ENCODE measurements at places on chromosomes 7 and 10.

- DNase-seq: no peak
- H3K4me1 ChIP-seq: no peaks in the 10 kb centered on the region
- no peak overlapping the region for H3K4me3 ChIP-seq
These were observed 1409.1 kb upstream of the CELF2 start for GRCh38 chr10:9608602-9609001.

GRCh38 chr7:126608339-126608776 is 644.4 kb downstream of the GRM8 start:
- no peak overlapping the region for H3K27ac ChIP-seq
- H3K36me3 ChIP-seq: no peaks in the 10 kb centered on the region
- no peaks in the 10 kb centered on the region for H3K4me1 ChIP-seq
- no peak overlapping the region for H3K4me3 ChIP-seq
- DNase-seq: no peak

GRCh38 chr10:86339226-86339865 is 27.2 kb downstream of the GRID1 start:
- H3K4me3 ChIP-seq: no peak overlapping the region
- H3K27me3 ChIP-seq: no peaks in the 10 kb centered on the region
- no peak overlapping the region for H3K27ac ChIP-seq
- H3K36me3 ChIP-seq: no peaks in the 10 kb centered on the region

DNA sequence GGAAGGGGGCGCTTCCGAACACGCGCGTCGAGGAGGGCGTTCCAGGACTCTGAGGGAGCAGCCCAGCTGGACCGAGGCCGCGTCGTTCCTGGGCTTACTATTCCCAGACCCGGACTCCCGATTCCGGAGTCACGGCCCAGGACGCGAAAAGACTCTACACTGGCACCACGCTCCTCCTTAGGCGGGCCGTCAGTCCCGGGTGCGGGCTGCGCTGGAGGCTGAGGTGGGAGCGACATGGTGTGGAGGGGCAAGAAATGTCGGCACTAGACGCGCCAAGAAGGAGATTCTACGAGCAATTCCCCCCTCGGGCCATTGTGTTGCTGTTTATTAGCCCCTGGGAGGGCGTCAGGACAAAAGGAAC is 584 bp upstream of the RUNDC3B start:
- peak overlapping the region; percentile 82 for H3K4me3 ChIP-seq
- no peak for DNase-seq
- no peaks in the 10 kb centered on the region for H3K27me3 ChIP-seq
- peaks cover 9% of the 10 kb centered on the region for H3K4me1 ChIP-seq
- H3K36me3 ChIP-seq: no peaks in the 10 kb centered on the region

Data from thoracic aorta (tissue), 2 donors.